HCT116 (cell line): ENCODE measurements at places on chromosomes 13 and 19.

DNA sequence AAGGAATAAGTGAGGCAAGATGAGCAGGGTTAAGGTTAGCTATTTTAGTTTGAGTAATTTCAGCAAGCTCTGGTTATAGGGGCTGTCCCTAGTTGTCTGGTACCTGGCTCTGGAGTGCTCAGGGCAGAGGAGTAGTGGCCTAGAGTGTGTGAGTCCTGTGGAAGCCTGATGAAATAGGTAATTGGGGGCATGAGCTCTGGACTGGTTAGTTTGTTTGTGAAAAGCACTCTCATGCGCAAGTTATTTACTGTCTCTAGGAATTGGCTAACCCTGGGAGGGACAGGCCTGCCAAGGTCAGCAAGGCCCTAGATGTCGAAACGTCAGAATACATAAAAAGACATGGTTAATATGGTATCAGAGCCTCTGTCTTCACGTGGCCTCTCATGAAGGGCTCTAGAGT, 900.1 kb downstream of the PCDH17 start:
- DNase-seq, result no peak

DNA sequence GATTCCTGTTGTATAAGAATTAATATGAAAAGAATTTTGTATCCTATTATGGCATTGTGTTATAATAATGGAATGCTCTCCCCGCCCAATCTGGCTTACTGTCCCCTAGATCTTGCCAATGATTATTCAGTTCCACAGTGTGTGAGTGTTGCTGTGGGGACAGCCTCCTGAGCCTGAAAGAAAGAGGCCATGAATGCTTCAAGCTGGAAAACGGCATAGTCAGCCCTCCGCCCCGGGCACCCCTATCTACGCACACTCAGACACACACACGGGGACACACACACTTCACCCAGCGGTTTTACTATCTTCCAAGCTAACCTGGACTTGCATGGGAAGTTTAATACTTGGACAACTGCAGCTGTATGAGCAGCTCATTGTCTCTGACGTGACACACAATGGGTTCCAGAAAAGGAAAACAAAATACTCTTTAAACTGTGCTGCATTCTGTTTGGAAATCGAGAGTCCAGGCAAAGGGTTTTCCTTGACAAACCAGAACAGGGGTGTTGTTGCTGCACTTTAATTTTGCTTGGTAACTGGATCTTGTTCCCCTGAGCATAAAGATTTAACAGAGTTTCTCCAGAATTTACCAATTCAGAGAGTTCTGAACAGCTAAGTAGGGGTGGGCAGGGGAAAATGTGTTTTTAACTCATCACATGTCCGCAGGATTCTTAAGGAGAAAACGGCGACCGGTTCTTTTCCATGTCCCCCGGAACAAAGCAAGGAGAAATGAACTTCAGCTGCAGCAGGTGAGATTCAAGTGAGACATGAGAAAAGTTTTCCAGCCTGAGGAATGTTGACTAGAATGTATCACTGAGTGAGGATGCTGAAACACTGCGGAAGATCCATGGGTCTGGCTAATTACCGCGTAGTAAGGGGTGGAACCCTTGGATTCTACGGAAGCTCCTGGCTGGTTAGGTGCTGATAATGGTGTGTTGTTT, 472.9 kb downstream of the FOXO1 start:
- no peak for DNase-seq

- no peak for DNase-seq
Measured at GRCh38 chr19:13909430-13909829, 3.4 kb downstream of the CC2D1A start.

DNA sequence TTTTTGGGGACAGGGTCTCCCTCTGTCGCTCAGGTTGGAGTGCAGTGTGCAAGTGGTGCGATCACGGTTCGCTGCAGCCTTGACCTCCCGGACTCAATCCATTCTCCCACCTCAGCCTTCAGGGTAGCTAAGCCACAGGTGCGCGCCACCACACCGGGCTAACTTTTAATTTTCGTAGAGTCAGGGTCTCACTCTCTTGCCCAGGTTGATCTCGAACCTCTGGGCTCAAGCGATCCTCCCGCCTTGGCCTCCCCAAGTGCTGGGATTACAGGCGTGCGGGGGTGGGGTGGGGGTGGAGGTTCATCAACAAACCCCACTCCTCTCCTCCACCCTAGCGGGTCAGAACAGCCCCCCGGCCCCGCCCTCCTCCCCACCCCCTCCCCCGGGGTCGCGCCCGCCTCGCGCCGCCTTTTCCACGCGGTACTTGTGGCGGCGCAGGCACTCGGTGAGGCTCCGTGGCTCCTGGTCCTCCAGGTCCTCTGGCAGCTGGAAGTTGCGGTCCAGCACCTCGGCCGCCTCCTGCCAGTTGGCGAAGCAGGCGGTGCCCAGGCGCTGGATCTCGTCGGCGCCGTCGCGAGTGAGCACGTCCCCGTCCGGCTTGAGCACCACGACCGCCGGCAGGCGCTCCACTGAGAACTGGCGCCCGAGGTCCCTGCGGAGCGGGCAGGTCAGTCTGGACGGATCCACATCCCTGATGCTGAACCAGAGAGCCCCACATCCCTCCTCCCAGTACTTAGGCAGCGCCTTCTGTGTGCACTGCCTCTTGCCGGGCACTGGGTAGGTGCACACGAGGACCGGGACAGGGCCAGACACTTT, 5.2 kb downstream of the NXNL1 start:
- no peak for DNase-seq

DNA sequence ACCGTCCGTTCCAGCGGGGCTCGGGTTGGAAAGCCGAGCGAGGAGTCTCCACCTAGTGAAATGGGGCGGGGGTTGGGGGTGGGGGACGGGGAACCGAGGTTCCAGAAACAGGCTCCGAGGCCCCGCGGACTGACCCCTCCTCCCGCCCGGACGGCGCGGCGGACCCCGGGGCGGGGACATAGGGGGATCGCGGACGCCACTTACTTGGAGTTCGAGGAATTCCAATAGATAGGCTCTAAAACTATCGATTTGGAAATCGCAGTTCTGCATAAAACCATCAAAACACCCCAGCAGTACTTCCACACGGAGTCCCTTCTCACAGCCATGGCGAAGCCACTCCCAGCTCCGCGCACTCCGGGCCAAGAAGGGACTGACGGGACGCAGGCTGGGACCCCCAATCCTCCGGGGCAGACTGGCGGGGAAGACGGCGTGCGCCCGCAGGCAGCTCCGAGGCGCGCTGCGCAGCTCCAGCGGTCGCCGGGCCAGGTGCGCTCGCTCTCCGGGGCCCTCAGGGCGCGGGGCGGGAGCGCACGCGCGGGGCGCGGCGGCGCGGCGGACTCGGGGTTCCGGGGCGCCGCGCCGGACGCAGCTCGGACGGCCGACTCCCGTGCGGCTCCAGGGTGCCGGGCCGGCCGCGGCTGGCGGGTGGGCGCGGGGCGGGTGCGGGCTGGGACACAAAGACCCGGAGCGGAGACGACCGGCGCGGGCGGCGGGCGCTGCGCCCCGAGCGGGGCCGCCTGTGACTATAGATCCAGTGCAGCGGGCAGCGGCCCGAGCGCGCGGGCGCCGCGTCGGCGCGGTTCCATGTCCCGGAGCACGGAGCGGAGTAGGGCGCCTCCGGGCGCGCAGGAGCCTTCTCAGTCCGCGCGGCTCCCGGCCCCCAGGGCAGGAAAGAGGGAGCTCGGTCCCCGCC, 567 bp downstream of the EFNB2 start:
- DNase-seq, result no peak

DNA sequence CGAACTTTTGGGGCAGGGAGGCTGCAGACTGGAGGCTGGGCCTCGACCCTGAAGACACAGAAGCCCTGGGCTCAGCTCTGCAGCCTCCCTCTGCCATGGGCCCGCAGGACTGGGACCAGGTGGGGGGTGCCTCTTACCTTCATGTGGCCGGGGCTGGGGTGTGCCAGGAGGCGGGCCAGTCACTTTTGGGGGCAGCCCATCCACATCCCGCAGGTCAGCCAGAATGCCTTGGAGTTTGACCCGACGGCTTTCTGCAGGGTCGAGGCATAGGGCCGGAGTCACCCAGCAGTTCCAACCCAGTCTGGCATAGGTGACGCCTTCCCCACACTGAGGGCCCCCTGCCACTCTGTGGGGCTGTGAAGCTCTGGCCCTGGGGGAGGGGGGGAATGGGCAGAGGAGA, 10.8 kb upstream of the PRKD2 start:
- DNase-seq, result no peak
